ENCODE measurements at places on chromosomes 1 and 21.

GRCh38 chr21:46650476-46651098 lies 15.1 kb downstream of the PRMT2 start:
- DNase-seq, result no peak

GRCh38 chr1:14345946-14346550 lies 252.4 kb upstream of the KAZN start:
- no peak for DNase-seq

GRCh38 chr1:28601696-28602095 lies 9.6 kb downstream of the RAB42 start:
- no peak for DNase-seq

DNA sequence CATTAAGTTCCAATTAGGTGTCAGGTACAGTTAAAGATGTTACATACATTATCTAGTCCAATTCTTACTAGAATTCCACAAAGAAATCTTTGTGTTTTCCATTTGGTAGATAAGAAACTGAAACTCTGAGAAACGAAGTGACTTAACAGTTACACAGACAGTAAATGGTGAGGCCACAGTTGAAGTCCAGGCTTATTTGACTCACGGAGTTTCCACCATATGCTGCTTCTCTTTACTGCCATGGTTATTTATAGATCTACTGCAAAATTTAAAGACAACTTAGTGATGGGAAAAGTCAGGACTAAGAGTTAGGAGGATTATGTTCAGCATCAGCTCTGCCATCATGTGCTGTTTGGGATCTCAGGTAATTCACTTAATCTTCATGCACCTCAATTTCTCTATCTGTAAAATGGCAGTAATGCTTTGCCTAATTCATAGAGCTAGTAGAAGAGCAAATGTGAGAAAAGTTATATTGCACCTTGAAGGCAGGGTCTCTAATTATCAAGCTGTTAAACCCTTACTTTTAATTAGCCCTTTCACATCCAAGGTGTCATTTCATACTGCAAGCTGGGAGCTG lies 26.2 kb upstream of the SAMSN1 start:
- DNase-seq, result no peak

DNA sequence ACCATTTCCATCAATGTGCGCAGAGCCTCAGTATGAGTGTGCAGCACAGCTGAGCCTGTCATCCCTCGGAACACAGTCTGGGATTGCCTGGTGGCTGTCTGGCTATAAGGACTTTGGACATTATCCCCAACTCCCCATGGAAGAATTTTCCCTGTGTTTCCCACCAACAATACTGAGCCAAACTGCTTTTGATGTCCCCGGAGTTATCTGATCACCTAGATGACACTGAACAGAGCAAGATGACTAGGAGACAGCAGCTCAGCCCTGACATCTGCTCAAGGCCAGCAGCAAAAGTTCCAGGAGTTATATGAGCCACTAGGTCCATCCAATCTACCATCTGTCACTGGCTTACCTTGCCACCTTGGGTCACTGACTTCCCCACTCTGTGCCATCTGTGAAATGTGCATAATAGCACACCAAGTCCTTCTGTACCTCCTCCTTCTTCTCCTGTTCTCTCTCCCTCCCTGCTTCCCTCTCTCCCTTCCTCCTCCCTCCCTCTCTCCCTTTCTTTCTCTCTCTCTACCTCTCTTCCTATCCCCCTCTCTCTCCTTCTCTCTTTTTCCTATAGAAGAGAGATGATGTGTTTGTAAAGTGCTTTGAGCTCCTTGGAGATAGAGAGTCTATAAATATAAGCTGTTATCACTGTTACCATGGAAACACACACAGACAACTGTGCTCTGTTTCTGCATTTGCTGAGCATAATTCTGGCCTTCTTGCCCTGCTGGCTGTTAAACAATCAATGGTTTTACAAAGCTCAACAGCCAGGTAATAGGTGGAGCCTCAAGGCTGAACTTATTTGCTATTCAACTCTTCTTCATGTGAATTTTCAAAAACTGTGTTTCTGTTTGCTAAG lies 19.7 kb upstream of the ATP1B1 start:
- peak; percentile 53 for DNase-seq

GRCh38 chr1:76948846-76949245 lies 81.6 kb downstream of the ST6GALNAC5 start:
- DNase-seq, result no peak

- no peak for DNase-seq
These were observed 303.6 kb downstream of the LMO4 start for GRCh38 chr1:87632232-87632631.

- no peak for DNase-seq
These were observed 213.1 kb downstream of the RERE start for GRCh38 chr1:8604041-8604945.

DNA sequence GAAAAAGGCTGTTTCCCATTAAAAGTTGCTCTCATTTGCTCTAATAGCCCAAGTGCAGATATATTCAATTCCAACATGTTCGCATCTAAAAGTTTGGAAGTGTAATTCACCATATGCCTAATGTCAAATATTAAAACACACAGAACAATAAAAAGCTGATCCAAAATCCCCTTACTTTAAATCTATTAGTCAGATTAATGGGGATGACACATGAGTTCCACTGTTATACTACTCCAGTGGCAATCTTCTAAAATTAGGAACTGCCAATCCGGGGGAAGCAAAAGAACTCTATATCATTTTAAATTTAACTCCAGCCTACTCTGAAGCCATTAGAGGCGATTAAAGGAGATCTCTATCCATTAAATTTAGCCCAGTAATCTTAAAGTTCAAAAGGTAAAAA lies 317.1 kb downstream of the NTNG1 start:
- no peak for DNase-seq

- DNase-seq, result no peak
These were observed 82.2 kb upstream of the AK4 start for GRCh38 chr1:65065524-65066418.

- DNase-seq, result no peak
These were observed 2.4 kb downstream of the RAP1GAP start for GRCh38 chr1:21666576-21667320.

- DNase-seq, result peak; percentile 13
These were observed 25.0 kb upstream of the PHTF1 start for GRCh38 chr1:113784104-113784779.

Data from NAMALWA (cell line).